ENCODE measurements at places on chromosomes 7 and 10. TPM values are rescaled to one million over a fixed set of nuclear protein-coding genes. Genes with fewer than 3 reads are reported as not detected.
A peak's percentile ranks its signal among the peaks of the same experiment; 100 is the strongest.

The TMEM225B gene
- 0.66 TPM for total RNA-seq

The VIPR2 gene
- not detected for total RNA-seq

- DNase-seq, result peak; percentile 40
- H3K36me3 ChIP-seq, result peaks cover 3% of the 10 kb centered on the region
- no peak overlapping the region for H3K27ac ChIP-seq
- no peaks in the 10 kb centered on the region for H3K4me1 ChIP-seq
- H3K4me3 ChIP-seq, result no peak overlapping the region
Observed at GRCh38 chr7:124171068-124171467, 138.2 kb upstream of the TMEM229A start.

DNA sequence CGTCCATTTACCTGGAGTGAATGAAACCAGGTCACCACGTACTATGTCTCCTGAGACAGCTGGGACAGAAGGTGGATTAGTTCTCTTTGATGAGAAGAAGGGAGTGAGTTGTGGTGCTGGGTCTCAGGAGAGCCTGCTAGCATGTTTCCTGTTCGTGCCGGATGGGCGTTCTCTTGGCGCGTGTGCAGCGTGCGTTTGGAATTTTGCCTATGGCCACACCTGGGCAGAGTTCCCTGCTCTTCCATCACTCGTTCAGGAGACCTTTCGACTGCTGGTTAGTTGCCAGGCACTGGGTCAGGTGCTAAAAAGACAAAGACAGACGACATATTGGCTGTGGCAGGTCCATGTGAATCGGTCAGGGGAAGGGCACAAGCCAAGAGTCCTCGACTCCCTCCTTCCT is 90.3 kb downstream of the TRRAP start:
- H3K27me3 ChIP-seq, result no peaks in the 10 kb centered on the region
- H3K36me3 ChIP-seq, result no peaks in the 10 kb centered on the region
- H3K4me3 ChIP-seq, result no peak overlapping the region
- no peaks in the 10 kb centered on the region for H3K4me1 ChIP-seq

DNA sequence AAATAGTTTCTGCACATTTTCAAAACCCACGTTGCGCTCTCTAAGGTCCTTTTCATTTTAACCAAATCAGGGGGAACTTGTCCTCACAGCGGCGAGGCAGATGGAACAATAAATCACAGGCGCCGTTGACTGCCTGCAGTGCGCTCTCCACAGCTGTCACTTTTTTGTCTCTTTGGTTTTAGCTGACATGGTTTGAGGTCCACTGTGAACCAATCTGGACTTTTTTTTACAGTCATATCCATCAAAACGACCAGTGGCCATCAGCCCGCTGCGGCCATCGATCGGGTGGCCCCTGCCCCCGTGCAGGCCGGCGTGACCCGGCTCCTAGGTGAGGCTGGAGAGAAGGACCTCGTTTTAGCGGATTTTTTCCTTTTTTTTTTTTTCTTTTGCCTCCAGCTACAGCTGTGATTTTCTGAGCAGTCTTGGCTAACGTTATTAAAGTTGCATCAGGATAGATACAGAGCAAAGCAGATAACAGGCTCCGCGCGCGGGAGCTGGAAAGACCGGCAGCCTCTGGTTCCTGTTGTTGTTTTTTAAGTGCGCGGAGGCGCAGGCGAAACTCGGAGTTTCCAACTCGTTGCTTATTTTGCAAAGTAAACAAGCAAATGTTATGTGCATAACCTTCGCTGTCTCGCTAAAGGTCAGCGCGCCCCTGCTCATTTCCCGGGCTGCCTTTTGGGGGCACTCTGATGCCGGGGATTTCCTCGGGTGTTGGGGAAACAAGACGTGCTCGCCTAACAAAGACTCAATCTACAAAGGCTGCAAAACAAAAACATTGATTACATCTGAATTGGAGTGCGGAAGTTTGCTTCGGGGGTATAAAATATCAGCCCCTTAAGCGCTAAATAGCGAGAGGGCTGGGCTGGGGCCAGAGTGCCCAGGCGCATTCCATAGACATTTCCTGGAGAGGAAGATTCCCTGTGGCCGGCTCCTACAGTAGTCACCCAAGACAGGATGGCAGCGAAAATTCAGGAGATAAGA is 414.8 kb upstream of the MKI67 start:
- H3K27ac ChIP-seq, result peak overlapping the region; percentile 97
- H3K36me3 ChIP-seq, result no peaks in the 10 kb centered on the region
- H3K27me3 ChIP-seq, result peaks cover 12% of the 10 kb centered on the region
- peak; percentile 65 for DNase-seq
- H3K4me3 ChIP-seq, result peak overlapping the region; percentile 77
- H3K4me1 ChIP-seq, result peaks cover 78% of the 10 kb centered on the region

DNA sequence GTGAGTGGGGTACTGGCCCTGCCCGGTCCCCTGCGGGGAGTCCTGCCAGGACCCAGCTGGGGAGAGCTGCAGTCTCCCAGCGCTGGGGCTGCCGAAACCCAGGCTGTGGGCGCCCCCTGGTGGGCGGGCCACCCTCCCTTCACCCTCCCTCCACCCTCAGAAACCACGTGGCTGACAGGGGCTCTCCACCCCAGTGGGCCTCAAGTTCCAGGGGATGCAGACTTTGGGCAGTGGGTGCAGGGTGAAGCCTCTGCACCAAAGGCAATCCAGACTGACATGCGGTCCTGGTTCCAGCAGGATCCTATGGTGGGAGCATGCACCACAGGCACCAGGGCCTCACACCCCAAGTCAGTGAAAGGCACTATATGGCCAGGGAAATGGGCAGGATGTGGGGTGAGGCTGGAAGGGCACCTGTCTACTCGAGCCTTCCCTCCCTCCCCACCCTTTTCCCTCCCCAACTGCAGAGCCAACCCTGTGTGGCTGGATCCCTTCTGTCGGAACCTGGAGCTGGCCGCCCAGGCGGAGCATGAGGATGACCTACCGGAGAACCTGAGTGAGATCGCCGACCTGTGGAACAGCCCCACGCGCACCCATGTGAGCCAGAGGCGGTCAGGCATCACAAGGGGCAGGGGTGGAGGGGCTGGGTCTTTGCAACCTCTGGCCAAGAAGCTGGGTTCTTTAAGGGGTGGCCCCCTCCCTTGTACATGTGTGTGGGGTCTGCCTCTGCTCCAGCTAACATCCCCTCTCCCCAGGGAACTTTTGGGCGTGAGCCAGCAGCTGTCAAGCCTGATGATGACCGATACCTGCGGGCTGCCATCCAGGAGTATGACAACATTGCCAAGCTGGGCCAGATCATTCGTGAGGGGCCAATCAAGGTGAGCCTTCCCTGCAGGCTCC is 38.8 kb downstream of the PSAP start:
- peaks cover 8% of the 10 kb centered on the region for H3K4me1 ChIP-seq
- peak; percentile 78 for DNase-seq
- no peak overlapping the region for H3K4me3 ChIP-seq
- peaks cover 4% of the 10 kb centered on the region for H3K36me3 ChIP-seq
- H3K27me3 ChIP-seq, result peaks cover 23% of the 10 kb centered on the region
- H3K27ac ChIP-seq, result no peak overlapping the region

- H3K4me3 ChIP-seq, result no peak overlapping the region
- no peaks in the 10 kb centered on the region for H3K36me3 ChIP-seq
- H3K27ac ChIP-seq, result no peak overlapping the region
- no peak for DNase-seq
- no peaks in the 10 kb centered on the region for H3K4me1 ChIP-seq
Observed at GRCh38 chr10:114087655-114088054, 44.0 kb downstream of the ADRB1 start.

GRCh38 chr10:62585211-62585775 is 211.1 kb downstream of the ZNF365 start:
- no peaks in the 10 kb centered on the region for H3K4me1 ChIP-seq
- H3K36me3 ChIP-seq, result peaks cover 6% of the 10 kb centered on the region
- H3K4me3 ChIP-seq, result no peak overlapping the region
- peaks cover 1% of the 10 kb centered on the region for H3K27me3 ChIP-seq
- no peak for DNase-seq

GRCh38 chr7:71626206-71626605 is 494.3 kb downstream of the GALNT17 start:
- H3K36me3 ChIP-seq, result no peaks in the 10 kb centered on the region
- no peak overlapping the region for H3K27ac ChIP-seq
- no peak for DNase-seq
- no peak overlapping the region for H3K4me3 ChIP-seq

- H3K4me1 ChIP-seq, result no peaks in the 10 kb centered on the region
- no peak for DNase-seq
- H3K4me3 ChIP-seq, result no peak overlapping the region
- no peak overlapping the region for H3K27ac ChIP-seq
- no peaks in the 10 kb centered on the region for H3K36me3 ChIP-seq
- no peaks in the 10 kb centered on the region for H3K27me3 ChIP-seq
Observed at GRCh38 chr10:67609996-67610793, 85.8 kb downstream of the CTNNA3 start.

- peak overlapping the region; percentile 99 for H3K27ac ChIP-seq
- DNase-seq, result no peak
- H3K4me3 ChIP-seq, result peak overlapping the region; percentile 98
- H3K36me3 ChIP-seq, result peaks cover 6% of the 10 kb centered on the region
- H3K4me1 ChIP-seq, result peaks cover 50% of the 10 kb centered on the region
Observed at GRCh38 chr10:102113261-102113955, 6.8 kb downstream of the LDB1 start.

DNA sequence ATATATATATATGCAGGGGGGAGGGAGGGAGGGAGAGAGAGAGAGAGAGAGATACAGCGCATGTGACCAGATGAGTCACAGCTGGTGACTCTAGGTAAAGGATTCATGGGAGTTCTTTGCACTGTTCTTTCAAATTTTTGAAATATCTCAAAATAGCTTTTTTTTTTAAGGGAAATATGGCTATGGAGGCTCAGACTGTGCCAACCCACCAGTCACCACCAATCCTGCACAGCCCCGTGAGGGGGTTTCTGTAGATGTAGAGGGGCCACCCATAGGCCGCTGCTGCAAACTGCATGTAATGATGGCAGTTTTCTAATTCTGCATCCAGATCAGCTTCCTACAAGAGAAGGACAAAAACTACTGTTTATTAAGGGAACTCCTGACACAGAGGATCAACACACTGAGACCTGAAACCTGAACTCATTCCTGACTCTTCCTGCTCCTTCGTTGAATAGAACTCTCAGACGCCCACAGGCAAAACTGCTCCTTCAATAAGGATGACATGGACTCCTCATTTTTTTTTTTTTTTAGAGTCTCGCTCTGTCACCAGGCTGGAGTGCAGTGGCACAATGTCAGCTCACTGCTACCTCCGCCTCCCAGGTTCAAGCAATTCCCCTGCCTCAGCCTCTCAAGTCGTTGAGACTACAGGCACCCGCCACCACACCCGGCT is 17.3 kb downstream of the DAGLB start:
- H3K4me1 ChIP-seq, result peaks cover 11% of the 10 kb centered on the region
- no peak overlapping the region for H3K4me3 ChIP-seq
- peak overlapping the region; percentile 39 for H3K27ac ChIP-seq
- H3K27me3 ChIP-seq, result no peaks in the 10 kb centered on the region
- no peaks in the 10 kb centered on the region for H3K36me3 ChIP-seq

GRCh38 chr7:89623018-89623672 is 531.1 kb upstream of the STEAP1 start:
- no peak overlapping the region for H3K27ac ChIP-seq
- peaks cover 2% of the 10 kb centered on the region for H3K27me3 ChIP-seq
- no peak overlapping the region for H3K4me3 ChIP-seq
- no peak for DNase-seq
- H3K36me3 ChIP-seq, result no peaks in the 10 kb centered on the region

- no peak for DNase-seq
- no peaks in the 10 kb centered on the region for H3K4me1 ChIP-seq
- H3K36me3 ChIP-seq, result no peaks in the 10 kb centered on the region
- H3K27ac ChIP-seq, result no peak overlapping the region
- no peak overlapping the region for H3K4me3 ChIP-seq
- H3K27me3 ChIP-seq, result no peaks in the 10 kb centered on the region
Observed at GRCh38 chr7:69517985-69518704, 80.1 kb upstream of the AUTS2 start.

Measured in glutamatergic neuron (in vitro differentiated cells).